ENCODE measurements at places on chromosomes 4 and X. TPM values are rescaled to one million over a fixed set of nuclear protein-coding genes. Genes with fewer than 3 reads are reported as not detected.
A peak's percentile ranks its signal among the peaks of the same experiment; 100 is the strongest.

The F11 gene
- total RNA-seq: not detected

The CDKL2 gene
- total RNA-seq: 0.55 TPM

GRCh38 chrX:6666624-6667023 lies 131.7 kb upstream of the VCX3A start:
- H3K27me3 ChIP-seq: no peaks in the 10 kb centered on the region
- no peaks in the 10 kb centered on the region for H3K36me3 ChIP-seq
- no peak overlapping the region for H3K4me3 ChIP-seq
- no peak overlapping the region for H3K27ac ChIP-seq
- no peaks in the 10 kb centered on the region for H3K4me1 ChIP-seq

GRCh38 chr4:23194751-23195150 lies 502.0 kb downstream of the GBA3 start:
- no peak for DNase-seq
- H3K27ac ChIP-seq: no peak overlapping the region
- no peaks in the 10 kb centered on the region for H3K36me3 ChIP-seq
- H3K4me1 ChIP-seq: no peaks in the 10 kb centered on the region
- H3K4me3 ChIP-seq: no peak overlapping the region

GRCh38 chr4:1562371-1562770 lies 121.7 kb downstream of the FAM53A start:
- H3K27ac ChIP-seq: no peak overlapping the region
- no peaks in the 10 kb centered on the region for H3K36me3 ChIP-seq
- no peaks in the 10 kb centered on the region for H3K4me1 ChIP-seq

DNA sequence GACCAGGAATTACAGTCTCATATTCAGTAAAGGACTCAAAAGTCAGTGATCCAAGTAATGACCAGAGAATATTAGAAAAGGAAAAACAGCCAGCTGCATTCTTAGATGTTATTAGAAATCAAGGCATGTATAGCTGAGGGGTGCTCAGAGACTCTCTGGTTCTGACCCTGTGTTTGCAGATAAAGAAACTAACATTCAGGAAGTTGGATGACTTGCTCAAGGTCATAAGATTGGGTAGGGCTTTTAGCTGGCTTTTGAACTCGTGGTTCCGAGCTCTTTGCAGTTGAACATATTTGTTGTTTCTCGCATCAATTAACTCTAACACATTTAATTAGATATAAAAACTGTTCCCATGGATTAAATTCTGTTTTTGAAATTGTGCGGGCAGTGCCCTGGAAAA lies 62.5 kb upstream of the ENPP6 start:
- H3K4me1 ChIP-seq: no peaks in the 10 kb centered on the region
- H3K4me3 ChIP-seq: no peak overlapping the region
- H3K27me3 ChIP-seq: no peaks in the 10 kb centered on the region

DNA sequence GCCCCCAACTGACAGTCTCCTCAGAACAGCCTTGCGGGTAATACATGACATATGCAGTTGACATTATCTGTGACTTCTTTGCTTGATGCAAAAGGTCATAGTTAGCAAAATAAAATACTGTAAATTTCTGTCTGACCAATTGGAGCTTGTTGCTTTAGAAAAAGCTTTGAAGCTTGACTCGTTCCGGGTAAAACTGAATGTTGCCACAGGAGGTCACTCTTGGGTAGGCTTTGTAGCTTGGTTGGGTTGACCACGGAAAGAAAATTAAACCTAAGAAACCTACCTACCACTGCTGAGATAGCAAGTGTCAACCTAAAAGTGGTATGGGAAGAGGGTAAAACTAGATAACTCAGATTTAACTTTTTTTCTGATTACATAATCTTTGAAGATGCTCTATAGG lies 23.2 kb downstream of the PRPS2 start:
- H3K4me3 ChIP-seq: no peak overlapping the region
- DNase-seq: peak; percentile 65
- no peaks in the 10 kb centered on the region for H3K27me3 ChIP-seq
- no peaks in the 10 kb centered on the region for H3K4me1 ChIP-seq
